ENCODE measurements at places on chromosomes 12 and 14.

- DNase-seq, result no peak
Observed at GRCh38 chr12:79634957-79635471, 55.8 kb downstream of the PAWR start.

GRCh38 chr12:49287876-49288275 lies 7.1 kb upstream of the PRPH start:
- no peak for DNase-seq

DNA sequence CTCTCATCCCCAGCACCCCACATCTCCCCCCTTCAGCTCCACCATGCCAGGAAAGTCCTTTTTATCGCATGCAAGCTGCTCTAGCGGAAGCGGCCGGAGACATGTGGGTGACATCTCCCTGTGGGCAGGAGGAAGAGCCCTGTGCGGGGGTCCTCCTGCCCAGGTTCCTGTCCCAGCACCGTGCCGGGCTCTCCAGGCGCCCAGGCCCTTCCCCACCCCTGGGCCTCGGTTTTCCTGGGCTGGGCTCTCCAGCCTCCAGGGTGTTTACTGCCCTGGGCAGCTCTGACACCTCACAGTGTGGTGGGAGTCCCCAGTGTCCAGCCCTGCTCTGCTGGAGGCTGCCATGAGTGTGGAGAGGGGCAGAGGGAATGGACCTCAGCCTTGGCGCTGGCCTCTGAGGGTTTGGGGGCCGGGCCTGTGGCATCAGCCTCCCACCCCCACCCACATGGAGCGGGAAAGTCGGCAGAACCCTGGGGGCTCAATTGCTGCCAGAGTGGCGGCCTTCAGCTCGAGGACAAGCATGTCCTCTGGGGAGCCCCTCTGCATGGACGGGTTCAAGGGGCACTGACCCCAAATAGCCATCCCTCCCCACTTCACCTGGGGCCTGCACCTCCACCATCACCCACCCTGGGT lies 16.9 kb downstream of the ASPG start:
- DNase-seq, result no peak

DNA sequence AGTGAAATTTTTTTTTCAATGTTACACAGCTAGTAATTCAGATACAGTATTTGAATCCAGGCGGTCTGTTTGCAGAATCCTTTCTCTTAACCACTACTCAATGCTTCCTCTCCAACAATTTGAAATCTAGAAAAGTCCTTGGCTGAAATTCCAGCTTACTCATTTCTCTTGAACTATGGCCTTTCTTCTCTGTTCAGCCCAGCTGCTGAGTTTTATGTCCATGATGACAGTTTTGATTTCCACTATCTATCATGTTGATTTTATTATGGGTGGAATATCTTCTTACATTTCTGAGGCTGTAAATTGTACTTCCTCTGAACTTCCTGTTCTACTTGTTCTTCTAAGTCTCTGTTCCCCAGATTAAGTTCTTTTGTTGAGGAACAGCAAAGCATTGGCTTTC lies 315.3 kb downstream of the DIO2 start:
- no peak for DNase-seq

- DNase-seq, result peak; percentile 86
Observed at GRCh38 chr12:106903241-106903945, 52.3 kb upstream of the TMEM263 start.

DNA sequence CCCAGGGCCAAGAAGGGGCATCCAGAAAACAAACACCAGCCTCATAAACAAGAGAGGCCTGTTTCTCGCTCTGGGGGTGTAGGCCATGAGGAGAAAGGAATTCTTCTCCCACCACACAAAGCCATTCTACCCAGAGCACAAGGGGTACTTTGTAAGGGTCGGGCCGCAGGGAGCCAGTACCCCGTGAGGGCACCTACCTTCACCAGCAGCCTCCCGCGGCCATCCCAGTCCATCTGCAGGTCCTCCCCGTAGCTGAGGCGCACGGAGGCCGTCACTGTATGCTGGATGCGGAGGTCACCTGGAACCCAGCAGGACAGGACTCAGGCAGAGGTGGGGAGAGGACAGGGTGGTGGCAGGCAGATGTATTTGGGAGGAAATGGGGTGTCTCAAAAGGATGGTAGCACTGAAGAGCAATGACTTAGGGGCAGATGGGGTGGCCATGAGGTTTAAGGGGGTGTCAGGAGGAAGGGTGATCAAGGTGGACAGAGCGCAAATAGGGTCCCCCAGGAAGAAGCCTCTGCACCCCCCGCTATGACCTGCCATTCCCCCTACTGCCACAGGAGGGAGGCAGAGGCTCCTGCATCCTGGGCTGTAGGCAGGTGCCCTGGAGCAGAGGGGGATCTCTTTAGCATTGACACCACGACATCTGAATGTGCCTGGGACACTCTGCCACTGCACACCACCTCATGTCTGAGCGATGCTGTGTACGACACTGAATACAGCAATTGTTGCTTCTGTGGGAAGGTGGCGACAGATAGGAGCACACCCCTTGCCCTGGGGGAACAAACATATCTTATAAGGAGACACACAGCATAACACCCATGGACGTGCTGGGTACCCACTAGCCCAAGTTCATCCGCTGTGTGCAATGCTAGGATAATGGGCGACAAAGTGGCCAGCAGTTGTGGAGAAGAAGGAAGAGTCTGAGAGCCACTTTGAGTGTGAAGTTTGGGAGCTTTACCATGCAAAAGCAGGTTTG lies 61.4 kb downstream of the VWF start:
- peak; percentile 77 for DNase-seq

GRCh38 chr14:96040828-96041371 lies 1.7 kb downstream of the C14orf132 start:
- no peak for DNase-seq

DNA sequence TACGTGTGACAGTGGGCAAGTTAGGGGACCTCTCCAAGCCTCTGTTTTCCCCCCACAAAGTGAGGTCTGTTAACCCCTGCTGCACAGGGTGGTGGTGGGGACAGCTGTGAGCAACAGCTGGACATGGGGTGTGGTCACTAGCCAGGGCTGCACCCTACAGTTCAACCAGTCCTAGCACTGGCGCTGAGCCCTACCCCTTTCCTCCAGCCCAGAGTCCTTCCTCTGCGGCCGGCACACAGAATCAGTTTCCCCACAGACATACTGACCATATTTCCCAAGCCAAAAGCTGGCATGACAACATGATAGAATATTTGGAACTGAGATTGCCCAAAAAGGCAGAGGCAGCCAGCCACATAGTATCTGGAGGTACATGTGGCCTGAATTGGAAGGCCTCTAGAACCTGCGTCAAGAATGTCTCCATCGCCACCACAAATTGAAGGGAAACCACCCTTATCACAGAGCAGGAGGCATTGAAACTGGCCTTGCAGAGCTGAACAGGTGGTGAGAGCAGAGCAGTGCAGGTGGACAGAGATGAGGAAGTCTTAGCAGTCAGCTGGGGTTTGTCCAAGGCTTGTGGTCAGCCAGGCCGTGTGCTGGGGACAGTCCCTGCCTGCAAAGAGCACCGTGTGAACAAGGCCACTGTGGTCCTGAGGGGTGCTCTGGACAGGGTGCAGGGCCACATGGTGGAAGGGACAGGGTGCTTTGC lies 21.2 kb downstream of the DEGS2 start:
- no peak for DNase-seq

GRCh38 chr12:63841571-63841970 lies 2.9 kb upstream of the SRGAP1 start:
- DNase-seq, result no peak

- no peak for DNase-seq
Observed at GRCh38 chr12:64522316-64522715, 70.4 kb downstream of the TBK1 start.

- peak; percentile 73 for DNase-seq
Observed at GRCh38 chr14:63840981-63841380, 11.8 kb upstream of the SYNE2 start.

- DNase-seq, result no peak
Observed at GRCh38 chr14:104924421-104925213, at the start of gene PLD4. TSS of gene PLD4 (plus strand) at chr14:104924879. CDS start at chr14:104927141, 2,262 bp downstream.

GRCh38 chr12:116692605-116693004 lies 45.3 kb downstream of the SPRING1 start:
- no peak for DNase-seq

DNA sequence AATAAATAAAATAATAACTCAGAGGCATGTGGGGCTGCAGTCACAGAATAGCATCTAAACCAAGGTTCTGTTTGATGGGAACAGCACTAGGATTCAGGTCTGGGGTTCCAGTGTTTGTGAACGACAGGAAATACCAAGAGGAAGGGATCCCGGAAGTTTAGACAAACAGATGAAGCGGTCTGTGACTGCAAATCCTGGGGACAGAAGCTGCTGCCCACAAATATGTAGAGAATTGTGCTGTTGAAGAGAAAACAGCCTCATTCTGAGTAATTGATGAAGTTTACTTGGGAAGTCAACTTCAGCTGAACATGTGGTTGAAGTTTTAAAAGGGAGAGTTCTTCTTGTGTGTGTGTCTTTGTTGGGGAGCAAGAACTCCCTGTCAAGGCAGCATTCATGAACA lies 98.4 kb upstream of the TBX5 start:
- no peak for DNase-seq

DNA sequence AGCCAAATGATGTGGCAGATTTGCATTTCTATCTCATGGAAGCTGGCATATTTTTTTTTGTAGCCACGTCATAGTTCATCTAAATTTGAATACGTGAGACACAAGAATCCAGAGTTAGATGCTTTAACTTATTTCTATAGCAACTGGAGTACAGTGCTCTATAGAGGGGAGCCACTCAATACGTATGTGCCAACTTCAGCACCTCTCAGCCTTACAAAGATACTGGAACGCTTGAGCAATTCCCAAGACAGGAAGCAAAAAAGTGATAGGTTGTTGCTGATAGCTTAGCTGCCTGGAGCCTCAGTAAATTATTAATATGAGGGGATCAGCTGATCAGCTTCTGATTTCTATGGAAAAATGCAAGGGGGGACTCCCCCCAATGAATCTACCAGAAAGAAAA lies 24.1 kb upstream of the PELI2 start:
- DNase-seq, result no peak

DNA sequence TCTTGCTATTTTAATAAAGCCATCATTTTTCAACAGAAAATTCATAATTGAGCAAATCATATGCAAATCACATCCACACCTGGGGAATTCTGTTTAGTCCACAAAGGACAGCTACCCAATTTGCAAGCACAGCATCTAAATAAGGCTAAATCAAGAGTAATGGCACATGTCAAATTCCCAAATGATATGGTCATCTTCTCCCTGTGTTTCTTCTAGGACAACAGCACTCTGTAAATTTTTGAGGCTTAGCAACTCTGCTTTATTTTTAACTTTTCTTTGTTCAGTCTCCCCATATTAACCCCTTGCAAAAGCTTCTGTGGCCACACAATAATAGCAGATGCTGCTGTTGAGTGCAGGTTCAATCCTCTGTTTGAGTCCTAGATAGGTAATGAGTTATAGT lies 155.6 kb upstream of the DAAM1 start:
- no peak for DNase-seq

- DNase-seq, result no peak
Observed at GRCh38 chr12:124497658-124498057, 69.8 kb downstream of the NCOR2 start.

DNA sequence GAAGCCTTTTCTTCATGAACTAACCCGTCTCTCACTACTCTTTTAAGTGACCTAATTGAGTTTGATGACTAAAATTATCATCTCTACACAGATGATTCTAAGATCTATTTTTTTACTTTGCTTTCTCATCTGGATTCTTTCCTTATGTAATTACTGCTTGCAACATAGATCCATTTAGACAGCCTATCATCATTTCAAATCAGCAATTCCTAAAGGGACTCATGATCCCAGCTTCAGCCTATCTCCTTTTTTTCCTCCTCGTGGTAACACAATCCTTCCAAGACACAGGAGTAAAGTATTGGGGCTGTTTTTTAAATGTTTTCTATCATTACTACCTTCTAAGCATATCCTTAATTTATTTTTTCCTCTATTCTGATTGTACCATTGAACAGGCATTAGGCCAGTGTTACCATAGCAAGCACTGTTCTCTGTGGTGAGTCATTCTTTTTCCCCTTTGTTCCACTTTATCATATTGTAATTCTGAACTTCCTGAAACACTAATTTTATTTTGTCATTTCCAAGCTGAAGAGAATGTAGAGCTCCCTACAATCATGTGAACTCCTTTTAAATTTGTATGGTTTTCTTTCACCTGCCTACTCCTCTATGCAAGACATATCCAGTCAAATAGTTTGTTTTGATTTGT lies 190.4 kb upstream of the FAR2 start:
- DNase-seq, result no peak

GRCh38 chr12:85856966-85857365 lies 17.1 kb upstream of the NTS start:
- no peak for DNase-seq

GRCh38 chr12:102689701-102690100 lies 209.3 kb upstream of the IGF1 start:
- DNase-seq, result no peak

DNA sequence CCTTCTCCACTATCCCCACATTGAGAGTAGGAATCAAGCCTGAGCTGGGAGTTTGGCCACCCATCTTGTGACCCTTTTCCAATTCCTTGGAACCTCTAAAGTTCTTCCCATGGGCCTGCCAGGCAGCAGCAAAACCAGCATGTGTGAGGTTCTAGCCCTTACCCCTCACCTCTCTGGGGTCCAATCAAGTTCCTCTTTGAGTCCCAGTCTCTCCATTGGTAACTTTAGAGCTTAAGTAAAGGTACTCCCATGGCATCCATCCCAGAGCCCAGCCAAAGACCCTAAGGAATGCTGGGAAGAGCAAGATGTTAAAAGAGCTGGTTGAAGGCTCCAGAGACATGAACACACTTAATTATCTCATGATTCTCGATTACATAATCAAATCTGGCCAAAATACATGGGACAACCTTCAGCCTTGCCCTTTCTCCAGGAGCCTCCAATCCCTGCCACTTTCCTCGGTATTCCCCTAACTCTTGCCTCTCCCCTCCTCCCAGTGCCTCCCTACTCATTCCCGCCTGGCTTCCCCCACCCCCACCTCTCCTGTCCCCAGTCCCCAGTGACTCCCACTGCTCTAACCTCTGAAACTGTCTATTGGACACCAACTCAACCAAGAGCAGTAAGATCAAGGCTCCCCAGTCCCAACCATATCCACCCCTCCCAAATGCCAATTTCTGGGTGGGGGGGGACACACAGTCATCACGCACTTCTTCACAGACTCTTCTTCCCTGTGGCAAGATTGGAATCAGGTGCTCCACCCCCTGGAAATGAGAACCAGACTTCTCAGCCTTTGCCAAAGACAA lies 4.8 kb upstream of the TNS2 start:
- peak; percentile 22 for DNase-seq

- DNase-seq, result no peak
Observed at GRCh38 chr14:38887696-38888095, 215.3 kb downstream of the SEC23A start.

DNA sequence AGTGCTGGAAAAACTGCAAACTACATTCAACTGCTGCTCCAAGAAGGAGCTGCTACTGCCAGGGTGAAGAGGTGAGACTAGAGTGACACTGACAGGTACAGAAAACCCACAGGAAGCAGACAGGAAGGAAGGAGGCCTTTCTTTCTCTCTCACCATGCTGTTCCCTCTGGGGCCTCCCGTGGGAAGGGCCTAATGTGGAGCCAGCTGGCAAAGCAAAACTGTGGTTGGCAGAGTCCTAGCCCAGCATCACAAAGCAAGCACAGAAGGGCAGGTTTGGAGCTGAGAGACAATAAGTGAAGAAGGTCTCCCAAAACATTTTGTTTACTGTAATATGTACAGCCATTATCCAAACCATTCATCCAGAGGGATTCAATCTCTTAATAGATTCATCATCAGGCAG lies 122.5 kb upstream of the MAX start:
- no peak for DNase-seq
